Activated CD8-positive, alpha-beta T cell treated with anti-CD3 and anti-CD28 coated beads for 36 hours (primary cell): ENCODE measurements at places on chromosomes 11 and 22.

- no peak for DNase-seq
These were observed 11.1 kb downstream of the KLHL35 start for GRCh38 chr11:75421902-75422247.

DNA sequence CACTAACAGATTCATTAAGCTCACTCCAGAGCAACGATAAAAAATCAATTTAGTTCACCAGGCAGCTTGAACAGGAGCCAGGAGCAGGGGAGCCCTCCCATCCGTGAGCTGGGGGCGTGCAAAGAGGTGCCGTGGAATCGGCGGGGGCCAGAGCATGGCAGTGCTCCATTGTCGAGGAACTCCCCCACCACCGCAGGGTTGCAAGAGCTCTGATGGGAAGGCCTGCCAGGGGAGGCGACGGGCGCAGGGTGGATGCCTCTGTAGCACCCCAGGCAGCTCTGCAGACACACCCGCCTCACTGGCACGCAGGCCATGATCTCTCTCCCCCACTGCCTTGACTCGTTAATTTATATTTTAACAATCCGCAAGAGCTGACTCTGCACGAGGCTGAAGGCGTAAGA, 433.2 kb downstream of the MIAT start:
- DNase-seq: no peak

DNA sequence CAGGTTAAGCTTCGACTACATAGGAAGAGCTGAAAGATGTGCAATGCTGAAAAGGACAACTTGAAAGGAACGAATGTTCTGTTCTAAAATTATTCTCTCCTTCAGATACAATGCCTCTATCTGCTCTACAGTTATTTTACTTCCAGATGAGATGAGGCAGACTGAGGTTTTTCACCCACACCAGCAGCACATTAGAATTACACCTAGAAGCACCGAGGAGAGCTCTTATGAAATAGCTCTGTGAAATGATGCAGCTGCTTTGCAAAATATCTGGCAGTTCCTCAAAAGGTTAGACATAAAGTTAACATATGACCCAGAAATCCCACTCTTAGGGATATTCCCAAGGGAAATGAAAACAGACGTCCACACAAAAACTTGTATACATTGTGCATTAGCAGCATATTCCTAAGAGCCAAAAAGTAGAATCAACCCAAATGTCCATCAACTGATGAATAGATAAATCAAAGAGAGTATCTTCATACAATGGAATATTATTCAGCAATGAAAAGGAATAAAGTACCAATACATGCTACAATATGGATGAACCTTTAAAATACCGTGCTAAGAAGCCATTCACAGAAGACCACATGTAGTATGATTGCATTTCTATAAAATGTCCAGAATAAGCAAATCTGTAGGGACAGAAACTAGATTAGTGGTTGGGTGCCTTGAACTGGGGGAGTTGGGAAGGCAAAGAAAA, 34.5 kb downstream of the WT1 start:
- no peak for DNase-seq

DNA sequence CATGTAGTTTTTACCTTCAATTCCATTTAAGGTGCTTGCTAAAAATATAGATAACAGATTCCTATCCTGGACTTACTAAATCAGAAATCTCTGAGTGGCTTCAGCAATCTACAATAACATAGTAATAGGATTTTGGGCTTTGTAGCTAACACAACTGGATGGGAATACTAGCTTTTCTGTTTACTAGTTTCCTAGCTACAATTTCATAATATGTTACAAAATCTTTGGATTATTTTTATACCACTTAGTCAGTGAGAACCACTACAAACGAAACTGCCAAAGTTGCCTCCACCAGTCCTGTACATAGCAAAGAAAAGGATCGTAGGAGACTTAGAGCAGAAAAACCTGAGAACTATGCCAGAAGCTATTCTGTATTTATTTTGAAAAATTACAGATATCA, 87.7 kb upstream of the ANO3 start:
- DNase-seq: no peak

DNA sequence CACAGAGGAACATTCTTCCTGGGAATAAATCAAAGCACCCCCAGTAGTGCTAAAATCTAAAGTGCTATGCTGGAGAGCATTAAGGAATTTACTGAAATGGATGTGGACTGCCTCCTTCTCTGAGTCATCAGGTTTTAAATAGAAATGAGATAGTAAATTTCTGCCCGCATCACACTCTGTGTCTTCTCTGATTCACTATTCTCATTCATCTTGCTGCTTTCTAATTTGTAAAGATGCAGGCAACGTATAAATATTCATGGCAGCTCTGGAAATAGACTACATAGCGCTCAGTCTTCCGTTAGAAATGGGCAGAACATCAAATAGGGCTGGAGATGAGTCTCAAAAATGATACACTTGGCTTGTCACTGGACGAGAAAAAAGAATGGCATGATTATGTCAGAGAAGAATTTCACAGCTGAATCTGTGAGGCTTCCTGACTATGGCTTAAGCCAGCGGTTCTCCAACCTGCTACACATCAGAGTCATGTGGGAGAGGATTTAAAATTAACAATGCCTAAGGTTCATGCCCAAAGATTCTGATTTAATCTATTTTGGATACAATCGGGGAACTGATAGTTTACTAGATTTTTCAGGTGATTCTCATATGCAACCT, 178.2 kb downstream of the LRRC4C start:
- no peak for DNase-seq

DNA sequence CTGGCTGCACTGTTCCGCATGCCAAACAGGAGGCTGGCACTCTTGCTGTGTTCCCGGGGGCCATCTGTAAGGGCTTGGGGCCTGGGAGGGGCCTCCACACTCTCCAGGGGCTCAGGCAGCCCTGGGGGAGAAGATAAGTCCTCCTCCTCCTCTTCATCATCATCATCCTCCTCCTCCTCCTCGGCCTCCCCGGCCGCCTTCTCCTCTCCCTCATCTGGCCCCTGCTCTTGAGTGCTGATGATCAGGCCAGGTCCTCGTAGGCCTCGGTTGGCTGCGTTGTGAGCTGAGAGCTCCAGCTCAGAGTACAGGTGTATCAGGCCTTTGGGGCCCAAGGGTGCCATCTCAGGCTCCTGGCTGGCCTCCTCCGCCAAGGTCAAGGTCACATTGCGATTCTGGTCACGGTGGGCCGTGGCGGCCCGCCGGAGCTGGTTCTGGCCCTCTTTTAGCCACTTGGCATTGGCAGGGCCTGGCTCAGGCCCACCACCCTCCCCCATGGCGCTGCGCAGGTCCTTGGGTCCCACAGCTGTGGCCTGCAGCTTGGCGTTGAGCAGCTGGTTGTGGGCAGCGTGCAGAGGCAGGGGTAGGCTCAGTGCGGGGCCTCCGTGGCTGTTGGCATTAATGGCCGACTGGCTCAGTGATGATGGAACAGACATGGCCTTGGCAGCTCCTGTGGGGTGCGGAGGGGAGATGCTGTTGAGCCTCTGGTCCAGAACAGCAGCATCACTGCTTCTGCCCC, 8.0 kb downstream of the APBB1 start:
- DNase-seq: no peak
